ENCODE measurements at places on chromosomes 6 and 20.

DNA sequence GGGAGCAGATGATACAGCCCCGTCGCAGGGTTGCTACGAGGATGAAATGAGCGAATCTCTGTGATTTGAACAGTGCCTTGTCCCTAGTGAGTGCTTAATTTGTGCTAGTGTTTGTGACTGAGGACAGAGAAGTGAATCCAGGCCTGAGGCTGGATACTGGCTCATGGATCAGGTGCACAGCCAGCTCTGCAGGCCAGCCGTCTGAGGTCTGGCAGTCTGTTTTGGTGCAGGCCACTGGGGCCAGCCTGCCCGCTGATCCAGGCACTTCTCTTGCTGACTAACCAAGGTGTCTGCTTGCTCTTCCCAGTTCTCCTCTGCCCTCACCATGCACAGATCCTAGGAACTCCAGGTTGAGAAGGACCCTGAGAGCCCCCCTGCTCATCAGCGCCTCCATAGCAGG lies 181.0 kb downstream of the LRFN2 start:
- DNase-seq = no peak

DNA sequence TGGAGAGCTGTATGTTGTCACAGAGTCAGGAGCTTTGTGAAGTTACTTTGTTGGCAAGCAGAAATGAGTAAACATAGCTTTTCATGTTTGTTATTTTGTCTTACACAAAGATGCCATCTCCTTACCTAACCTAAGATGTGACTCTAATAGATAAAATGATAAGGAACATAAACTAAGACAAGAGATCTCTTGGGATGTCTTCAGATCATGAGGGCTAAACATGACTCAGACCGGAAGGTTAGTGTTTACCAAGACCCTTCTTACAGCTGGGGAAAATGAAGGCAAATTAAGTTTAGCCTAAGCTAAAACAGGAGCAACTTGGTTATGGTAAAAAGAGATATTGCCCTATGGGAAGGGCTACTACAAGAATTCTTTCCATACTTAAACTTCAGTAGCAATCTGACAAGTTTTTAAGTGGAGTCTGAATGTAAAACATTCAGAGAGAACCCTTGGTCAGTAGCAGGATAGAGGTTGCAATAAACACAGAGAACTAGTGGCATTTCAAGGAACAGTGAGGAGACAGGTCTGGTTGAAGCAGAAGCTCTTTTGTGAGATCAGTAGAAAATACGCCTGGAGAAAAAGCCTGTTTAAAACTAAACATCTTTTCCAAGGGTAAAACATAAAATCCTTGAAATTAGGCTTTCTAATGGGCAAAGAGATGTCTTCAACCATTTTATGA lies 29.9 kb downstream of the SGK1 start:
- DNase-seq = no peak

GRCh38 chr20:20253039-20253743 lies 114.7 kb upstream of the INSM1 start:
- no peak for DNase-seq

- no peak for DNase-seq
These were observed 7.3 kb upstream of the ASF1A start for GRCh38 chr6:118886641-118887040.

All from stimulated activated CD8-positive, alpha-beta memory T cell treated with anti-CD3 and anti-CD28 coated beads, Interleukin-7, amount 100 ng/mL, for 1 hour (primary cell).